ENCODE measurements at places on chromosomes 1 and 21.

GRCh38 chr1:193726722-193727121, 540.3 kb upstream of the B3GALT2 start:
- DNase-seq, result no peak

- no peak for DNase-seq
These were observed 84.7 kb downstream of the NOTCH2 start for GRCh38 chr1:119984771-119985170.

GRCh38 chr1:150127868-150128267, 21.8 kb upstream of the PLEKHO1 start:
- no peak for DNase-seq

GRCh38 chr21:33419538-33420123, 16.4 kb downstream of the IFNGR2 start:
- DNase-seq, result peak; percentile 6

DNA sequence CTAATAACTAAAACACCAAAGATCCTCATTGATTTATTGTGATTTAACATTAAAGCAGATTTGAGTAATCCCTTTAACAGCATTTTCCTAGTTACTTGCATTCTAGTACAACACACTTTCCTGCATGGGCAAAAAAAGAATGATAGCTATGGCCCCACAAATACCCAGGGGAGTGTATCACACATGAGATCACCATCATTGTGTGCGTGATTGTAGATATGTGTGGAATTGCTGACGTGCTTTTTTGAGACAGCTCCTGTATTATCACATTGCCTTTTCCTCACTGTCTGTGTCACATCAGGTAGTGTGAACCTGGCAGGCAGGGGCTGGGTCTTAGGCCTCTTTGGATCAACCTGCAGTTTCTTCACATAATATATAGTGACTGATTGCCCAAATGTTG, 48.5 kb upstream of the SAMD13 start:
- DNase-seq, result no peak

DNA sequence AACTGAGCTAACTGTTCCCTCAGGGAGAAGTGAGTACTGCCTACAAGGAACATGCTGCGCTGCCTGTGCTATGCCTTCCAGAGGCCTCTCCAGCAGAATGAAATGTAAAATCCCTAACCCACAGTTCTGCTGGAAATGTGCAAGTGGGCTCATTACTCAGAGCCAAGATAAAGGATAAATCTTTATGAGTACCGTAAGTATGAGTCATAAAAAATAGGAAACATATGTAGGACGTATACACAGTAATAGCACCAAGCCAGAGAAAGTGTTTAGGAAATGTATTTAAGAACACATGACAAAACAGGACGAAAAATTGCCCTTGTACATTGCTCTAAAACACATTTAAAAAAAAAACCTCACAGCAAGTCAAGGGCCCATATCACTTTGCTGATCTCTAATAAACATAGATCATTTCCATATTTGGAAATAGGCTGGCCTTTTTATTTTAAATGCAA, 104.6 kb downstream of the TGFBR3 start:
- DNase-seq, result no peak

DNA sequence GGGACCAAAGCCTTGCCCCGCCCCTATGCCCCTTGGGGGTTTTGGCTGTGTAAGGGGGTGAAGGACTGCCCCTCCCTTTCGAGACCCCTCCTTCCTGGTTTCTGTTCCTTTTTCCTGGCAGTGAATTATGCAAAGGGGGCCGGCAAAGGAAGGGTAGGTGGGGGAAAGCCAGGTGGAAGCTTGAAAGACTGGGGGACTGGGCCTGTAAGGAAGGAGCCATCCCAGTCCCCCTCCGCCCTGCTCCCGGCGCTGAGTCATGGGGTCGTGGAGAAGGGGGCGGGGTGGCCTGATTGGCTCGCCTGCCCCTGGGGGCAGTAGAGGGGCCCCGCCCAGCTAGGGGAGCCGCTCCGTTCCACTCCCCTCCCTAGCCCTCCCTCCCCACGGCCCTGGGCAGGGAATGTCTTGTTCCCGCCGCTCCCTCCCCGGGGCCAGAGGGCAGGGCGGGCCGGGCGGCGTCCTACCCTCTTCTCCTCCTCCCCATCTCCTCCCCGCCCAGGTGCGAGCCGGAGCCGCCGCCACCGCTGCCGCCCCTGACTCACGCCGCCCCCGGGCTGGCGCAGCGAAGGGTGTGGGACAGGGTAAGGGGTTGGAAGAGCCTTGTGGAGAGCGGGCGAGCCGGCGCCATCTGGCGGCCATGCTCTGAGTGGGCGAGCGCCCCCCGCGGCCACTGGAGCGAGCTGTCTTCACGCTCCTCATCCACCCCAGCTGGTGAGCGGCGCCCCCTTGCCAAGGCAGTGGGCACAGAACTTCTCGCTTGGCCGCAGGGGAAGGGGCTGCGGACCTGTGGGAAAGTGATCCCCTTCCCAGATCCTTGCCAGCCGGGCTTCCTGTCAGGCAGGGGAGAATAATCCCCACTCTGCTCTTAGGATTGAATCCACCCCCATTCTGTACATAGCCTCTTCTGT, 14.7 kb downstream of the ZBTB7B start:
- DNase-seq, result peak; percentile 95

GRCh38 chr1:19837866-19838265, 22.8 kb upstream of the RNF186 start:
- DNase-seq, result no peak

GRCh38 chr21:41985662-41986416, 24.3 kb downstream of the ZBTB21 start:
- DNase-seq, result no peak

DNA sequence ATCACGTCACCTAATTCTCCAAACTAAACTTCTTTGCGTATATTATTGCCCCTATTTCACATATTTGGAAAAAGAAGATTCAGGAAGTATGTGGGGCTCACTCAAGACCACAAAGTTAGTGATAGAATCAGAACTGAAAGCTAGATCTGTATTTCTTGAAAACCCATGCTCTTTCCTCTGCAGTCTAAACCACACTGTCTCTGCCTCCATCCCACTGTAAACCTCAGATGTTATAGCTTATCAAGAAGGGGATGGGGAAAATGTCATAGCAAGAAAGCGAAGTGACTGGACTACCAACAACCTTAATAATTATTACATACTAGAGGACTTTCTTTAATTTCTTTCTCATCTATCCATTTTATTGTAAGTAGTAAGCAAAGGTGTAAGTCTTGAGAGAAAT, 257.7 kb upstream of the SGIP1 start:
- DNase-seq, result no peak

- DNase-seq, result no peak
These were observed 16.8 kb downstream of the CNST start for GRCh38 chr1:246583056-246583440.

DNA sequence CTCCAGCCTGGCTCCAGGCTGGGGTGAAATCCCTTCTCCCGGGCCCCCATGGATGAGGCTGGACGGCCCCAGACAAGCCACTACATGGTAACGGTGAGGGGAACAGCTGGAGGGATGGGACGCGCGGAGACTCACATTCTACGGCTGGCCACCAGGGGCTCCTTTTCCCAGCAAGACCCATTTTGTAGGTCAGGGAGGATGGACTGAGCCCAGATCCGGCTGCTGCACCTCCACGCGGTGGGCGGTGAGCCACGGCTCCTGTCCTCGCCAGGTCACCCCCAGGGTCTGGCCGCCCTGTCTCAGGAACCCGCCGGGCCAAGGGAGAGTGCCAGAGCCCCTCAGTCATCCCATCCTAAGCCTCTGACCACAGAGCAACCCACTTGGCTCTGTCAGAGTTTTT, 75.0 kb upstream of the ACTRT2 start:
- DNase-seq, result no peak

DNA sequence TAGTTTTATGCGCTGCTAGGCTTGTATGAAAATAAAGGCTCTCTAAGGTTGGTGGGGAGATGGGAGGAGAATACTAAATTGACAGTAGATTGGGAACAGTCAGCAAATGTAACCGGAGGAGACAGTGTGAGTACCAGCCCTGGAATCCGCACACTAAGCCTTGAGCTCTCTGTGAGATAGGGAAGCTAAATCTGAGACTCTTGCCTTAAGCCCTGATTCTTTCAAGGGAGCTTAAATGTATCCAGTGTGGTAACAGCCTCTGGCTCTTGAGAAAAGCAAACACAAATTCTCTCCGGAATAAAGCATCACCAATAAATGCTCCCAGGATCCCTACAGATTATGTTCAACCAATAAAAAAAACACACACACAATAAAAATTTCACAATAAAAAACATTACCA, 33.0 kb upstream of the PDPN start:
- no peak for DNase-seq

GRCh38 chr1:70627910-70628309, 216.8 kb downstream of the CTH start:
- no peak for DNase-seq

GRCh38 chr1:201945863-201946223, 505 bp downstream of the LMOD1 start:
- DNase-seq, result no peak

DNA sequence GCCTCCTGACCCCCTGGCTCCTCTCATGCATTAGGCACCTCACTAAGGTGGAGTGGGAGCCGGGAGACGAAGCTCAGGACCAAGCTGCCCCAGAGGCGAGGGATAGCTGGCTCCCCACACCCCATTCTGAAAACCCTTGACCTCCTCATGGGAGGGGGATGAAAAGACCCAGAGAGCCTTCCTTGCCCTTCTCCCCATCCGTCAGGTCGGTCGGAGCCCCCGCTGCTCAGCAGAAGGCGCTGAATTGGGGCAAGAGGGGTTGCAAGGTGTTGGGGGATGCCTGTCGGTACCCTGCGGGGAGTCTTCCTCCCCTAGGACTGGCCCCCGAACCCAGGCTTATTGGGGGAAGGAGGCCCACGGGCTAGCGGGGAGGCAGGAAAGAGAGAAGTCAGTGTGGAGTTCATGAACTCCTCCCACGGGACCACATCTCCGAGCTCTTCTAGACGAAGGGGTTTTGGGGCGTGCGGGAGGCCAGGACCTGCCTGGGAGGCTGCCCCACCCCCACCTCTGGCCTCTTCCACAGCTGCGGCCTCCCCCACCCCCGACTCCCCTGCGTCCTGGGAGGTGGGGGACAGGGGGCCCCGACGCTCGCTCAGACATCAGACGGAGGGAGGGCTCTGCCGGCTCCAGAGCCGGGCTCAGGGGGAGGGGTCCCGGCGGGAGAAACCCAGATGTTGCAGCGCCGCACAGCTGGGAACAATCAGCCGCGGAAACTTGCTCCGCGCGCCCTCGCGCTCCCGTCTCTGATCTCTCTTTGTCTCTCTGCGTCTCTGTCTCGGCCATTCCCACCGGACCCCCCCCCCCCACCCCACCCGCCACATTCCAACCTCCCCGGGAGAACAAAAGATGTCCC, 719 bp downstream of the MFAP2 start:
- no peak for DNase-seq

GRCh38 chr1:41733021-41733420, 185.7 kb downstream of the HIVEP3 start:
- DNase-seq, result no peak

DNA sequence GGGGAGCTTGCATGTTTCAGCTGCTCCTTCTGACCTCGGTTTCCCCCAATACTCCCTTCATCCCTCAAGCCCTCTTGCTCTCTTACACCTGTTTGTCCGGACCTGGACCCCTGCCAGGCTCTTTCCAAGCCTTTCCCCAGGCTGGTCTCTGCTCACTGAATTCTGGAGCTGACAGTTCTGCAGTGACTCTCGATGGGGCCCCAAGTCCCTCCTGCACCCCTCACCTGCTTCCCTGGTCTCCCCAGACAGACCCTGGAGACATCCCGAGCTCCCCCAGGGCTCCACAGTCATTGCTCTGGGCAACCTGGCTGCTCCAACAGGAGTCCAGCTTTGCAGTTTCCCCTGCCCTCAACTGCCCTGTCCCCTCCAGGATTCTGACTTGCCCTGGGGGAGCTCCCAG, 198.6 kb downstream of the GRIK3 start:
- DNase-seq, result no peak

DNA sequence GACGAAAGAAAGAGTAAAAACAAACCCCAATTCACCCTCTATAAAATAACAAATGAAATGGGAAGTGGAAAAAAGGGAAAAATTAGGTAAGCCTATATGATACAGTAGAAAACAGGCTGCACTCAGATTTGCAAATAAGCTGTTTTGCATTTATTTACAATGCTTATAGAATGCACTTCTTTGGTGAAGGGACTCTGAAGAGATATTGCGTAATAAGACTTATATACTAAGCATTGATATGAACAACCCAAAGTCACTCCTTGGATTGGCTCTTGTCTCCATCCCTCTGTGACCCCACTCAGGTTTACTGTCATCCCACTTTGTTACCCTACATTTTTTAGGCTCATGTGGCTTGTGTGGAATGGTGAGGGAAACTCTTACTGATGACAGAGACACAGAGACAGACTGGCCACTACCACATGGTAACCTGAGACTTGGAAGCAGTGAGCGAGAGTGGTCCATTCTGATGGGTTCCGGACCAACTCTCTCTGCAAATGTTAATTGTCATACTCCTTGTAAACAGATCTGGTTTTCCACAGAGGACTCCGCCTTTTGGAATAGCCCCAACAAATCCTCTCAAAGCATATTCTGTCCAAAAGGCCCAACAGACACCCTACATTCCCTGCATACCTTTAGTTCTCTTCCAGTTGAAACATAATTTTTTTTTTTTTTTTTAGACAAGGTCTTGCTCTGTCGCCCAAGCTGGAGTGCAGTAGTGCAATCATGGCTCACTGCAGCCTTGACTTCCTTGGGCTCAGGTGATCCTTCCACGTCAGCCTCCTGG, 11.0 kb downstream of the GSTM5 start:
- DNase-seq, result peak; percentile 21

DNA sequence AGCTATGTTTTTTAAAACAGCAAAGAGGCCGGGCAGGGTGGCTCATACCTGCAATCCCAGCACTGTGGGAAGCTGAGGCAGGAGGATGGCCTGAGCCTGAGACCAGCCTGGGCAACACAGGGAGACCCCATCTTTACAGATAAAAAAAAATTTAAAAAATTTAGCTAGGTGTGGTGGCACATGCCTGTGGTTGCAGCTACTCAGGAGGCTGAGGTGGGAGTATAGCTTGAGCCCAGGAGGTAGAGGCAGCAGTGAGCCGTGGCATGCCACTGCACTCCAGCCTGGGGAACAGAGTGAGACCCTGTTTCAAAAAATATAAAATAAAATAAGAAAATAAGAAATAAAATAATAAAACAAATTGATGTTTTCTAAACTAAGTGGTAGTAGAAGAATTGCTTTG, 8.4 kb downstream of the SLC35A3 start:
- no peak for DNase-seq

DNA sequence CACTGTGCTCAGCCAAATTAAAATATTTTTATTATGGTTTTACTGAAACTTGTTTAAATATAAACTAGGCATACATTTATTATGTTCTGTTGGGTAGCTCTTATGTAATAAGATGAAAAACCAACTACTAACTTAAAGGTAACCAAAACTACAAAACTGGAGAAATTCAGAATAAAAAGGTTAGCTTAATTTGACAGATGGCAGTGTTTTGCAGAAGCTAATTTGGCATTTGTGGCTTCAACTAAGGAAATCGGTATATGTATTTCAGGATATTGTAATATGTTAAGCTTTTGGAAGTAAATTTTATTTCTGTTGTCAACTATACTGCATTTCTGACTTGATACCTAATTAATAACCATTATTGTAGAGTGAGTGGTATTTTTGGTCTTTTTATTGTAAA, 18.8 kb downstream of the USP25 start:
- no peak for DNase-seq

DNA sequence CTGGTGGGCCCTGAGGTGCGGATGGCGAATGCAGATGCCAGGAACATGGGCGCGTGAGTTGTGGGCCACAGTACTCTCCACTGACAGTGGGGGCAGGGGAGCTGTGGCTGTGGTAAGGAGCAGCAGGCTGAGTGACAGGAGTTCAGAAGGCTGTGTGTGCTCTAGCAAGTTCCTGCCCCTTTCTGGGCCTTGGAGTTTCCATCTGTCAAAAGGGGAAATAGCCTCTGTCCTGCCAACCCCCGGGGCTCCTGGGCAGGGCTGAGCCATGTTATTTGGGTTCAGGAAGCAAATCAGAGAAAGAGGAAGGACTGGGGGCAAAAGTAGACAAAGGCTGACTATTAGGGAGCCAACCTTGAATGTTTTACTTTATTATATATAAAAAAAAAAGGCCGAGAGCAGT, 19.5 kb upstream of the MFN2 start:
- no peak for DNase-seq
